Fibroblast of lung (primary cell): ENCODE measurements at places on chromosomes 1 and 21. TPM values are rescaled to one million over a fixed set of nuclear protein-coding genes. Genes with fewer than 3 reads are reported as not detected.

- peaks cover 8% of the 10 kb centered on the region for H3K36me3 ChIP-seq
- peak overlapping the region; percentile 31 for H3K27ac ChIP-seq
- H3K4me3 ChIP-seq: no peak overlapping the region
- peak; percentile 76 for DNase-seq
Observed at GRCh38 chr1:201850053-201850397, 21.1 kb downstream of the IPO9 start.

GRCh38 chr21:32371913-32372314, 20.9 kb downstream of the URB1 start:
- H3K27ac ChIP-seq: peak overlapping the region; percentile 38
- H3K4me1 ChIP-seq: peaks cover 5% of the 10 kb centered on the region
- no peak overlapping the region for H3K4me3 ChIP-seq
- peaks cover 15% of the 10 kb centered on the region for H3K36me3 ChIP-seq

DNA sequence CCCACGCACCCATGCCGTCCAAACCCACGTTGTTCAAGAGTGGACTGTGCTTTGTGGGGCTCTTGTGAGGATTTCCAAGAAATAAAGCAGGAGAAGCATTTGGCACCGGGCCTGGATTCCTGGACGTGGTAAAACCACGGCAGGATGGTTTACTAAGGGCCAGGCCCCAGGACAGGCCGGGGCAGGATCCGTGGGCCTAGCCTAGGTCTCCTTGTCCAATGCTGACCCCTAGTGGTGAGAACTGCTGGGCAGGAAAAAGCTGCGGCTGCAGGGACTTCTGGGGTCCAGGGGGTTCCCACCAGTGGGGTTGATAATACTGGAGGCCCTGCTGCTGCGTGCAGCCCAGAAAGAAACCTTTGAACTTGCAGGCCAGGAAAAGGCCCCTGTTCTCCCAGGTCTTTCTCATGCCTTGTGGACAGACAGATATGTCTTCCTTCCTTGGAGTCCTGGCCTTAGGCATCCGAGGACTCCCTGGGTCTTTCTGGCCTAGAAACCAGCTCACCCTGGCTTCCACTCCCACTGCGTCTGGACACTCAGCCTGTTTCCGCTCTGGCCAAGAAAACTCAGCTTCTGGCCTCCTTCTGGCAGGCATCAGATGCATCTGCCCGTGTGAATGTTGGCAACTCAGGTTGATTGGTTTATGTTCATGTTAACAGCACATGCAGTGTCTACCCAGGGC, 106.9 kb upstream of the TMEM51 start:
- DNase-seq: peak; percentile 79
- H3K36me3 ChIP-seq: peaks cover 2% of the 10 kb centered on the region
- no peaks in the 10 kb centered on the region for H3K27me3 ChIP-seq
- H3K4me1 ChIP-seq: no peaks in the 10 kb centered on the region
- no peak overlapping the region for H3K4me3 ChIP-seq

DNA sequence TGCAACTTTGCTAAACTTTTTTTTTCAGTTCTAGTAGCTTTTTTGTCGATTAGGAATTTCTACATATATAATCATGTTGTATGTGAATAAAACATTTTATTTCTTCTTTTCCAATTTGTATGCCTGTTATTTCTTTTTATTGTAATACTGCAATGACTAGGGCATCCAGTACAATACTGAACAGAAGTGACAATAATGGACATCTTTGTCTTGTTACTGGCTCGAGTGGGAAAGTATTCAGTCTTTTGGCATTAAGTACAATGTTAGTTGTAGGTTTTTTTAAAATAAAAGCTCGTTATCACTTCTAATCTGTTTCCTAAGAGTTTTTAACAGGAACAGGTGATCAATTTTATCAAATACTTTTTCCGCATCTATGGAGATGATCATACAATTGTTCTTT, 9.8 kb downstream of the STPG1 start:
- H3K4me3 ChIP-seq: no peak overlapping the region
- DNase-seq: no peak
- peaks cover 8% of the 10 kb centered on the region for H3K4me1 ChIP-seq
- no peaks in the 10 kb centered on the region for H3K27me3 ChIP-seq
- no peaks in the 10 kb centered on the region for H3K36me3 ChIP-seq

- no peaks in the 10 kb centered on the region for H3K4me1 ChIP-seq
- no peak overlapping the region for H3K27ac ChIP-seq
- H3K36me3 ChIP-seq: no peaks in the 10 kb centered on the region
- DNase-seq: no peak
- no peak overlapping the region for H3K4me3 ChIP-seq
- H3K27me3 ChIP-seq: no peaks in the 10 kb centered on the region
Observed at GRCh38 chr1:5877001-5877400, 115.2 kb downstream of the NPHP4 start.

Gene KRTAP10-6
- not detected in 2 replicates for total RNA-seq

Gene IL22RA1
- under 0.01 TPM in 1 of 2 replicates, not detected in the other for total RNA-seq

Gene PLA2G5
- total RNA-seq: 9.8 and 27.4 TPM in 2 replicates

- H3K27me3 ChIP-seq: no peaks in the 10 kb centered on the region
- H3K36me3 ChIP-seq: no peaks in the 10 kb centered on the region
- H3K27ac ChIP-seq: no peak overlapping the region
- peaks cover 13% of the 10 kb centered on the region for H3K4me1 ChIP-seq
- DNase-seq: peak; percentile 75
- no peak overlapping the region for H3K4me3 ChIP-seq
Observed at GRCh38 chr1:24742090-24742938, 2.9 kb upstream of the CLIC4 start.

DNA sequence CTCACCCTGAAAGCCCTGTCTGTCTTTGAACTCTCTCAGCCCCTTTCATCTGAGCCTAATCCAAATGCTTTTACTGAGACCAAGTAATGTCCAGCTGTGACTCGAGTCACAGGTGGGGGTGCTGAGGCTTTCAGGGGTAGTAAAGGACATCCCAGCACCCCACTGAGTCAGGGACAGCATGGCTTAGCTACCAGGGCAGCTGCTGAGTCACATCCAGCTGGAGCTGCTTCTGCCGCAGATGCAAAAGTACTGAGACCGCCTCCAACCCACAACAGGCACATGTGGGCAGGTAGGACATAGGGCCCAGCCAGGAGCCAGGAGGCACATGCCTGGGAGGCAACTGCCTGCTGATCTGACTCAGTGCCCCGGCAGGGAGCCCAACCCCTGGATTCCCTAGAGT, 6.7 kb upstream of the VSIG8 start:
- peaks cover 12% of the 10 kb centered on the region for H3K4me1 ChIP-seq
- peak; percentile 84 for DNase-seq
- H3K36me3 ChIP-seq: no peaks in the 10 kb centered on the region
- no peaks in the 10 kb centered on the region for H3K27me3 ChIP-seq
- no peak overlapping the region for H3K4me3 ChIP-seq

- DNase-seq: no peak
- H3K4me1 ChIP-seq: no peaks in the 10 kb centered on the region
- no peaks in the 10 kb centered on the region for H3K27me3 ChIP-seq
- no peak overlapping the region for H3K27ac ChIP-seq
- no peak overlapping the region for H3K4me3 ChIP-seq
Observed at GRCh38 chr1:169392406-169392805, 24.4 kb downstream of the BLZF1 start.

GRCh38 chr1:169680377-169681019, 30.9 kb downstream of the SELL start:
- H3K4me1 ChIP-seq: no peaks in the 10 kb centered on the region
- no peaks in the 10 kb centered on the region for H3K27me3 ChIP-seq
- H3K27ac ChIP-seq: no peak overlapping the region
- no peak overlapping the region for H3K4me3 ChIP-seq
- H3K36me3 ChIP-seq: no peaks in the 10 kb centered on the region
- DNase-seq: no peak

GRCh38 chr1:188584119-188584518, 1755.4 kb downstream of the PLA2G4A start:
- no peaks in the 10 kb centered on the region for H3K27me3 ChIP-seq
- no peak overlapping the region for H3K4me3 ChIP-seq
- DNase-seq: no peak
- H3K36me3 ChIP-seq: no peaks in the 10 kb centered on the region
- H3K27ac ChIP-seq: no peak overlapping the region

DNA sequence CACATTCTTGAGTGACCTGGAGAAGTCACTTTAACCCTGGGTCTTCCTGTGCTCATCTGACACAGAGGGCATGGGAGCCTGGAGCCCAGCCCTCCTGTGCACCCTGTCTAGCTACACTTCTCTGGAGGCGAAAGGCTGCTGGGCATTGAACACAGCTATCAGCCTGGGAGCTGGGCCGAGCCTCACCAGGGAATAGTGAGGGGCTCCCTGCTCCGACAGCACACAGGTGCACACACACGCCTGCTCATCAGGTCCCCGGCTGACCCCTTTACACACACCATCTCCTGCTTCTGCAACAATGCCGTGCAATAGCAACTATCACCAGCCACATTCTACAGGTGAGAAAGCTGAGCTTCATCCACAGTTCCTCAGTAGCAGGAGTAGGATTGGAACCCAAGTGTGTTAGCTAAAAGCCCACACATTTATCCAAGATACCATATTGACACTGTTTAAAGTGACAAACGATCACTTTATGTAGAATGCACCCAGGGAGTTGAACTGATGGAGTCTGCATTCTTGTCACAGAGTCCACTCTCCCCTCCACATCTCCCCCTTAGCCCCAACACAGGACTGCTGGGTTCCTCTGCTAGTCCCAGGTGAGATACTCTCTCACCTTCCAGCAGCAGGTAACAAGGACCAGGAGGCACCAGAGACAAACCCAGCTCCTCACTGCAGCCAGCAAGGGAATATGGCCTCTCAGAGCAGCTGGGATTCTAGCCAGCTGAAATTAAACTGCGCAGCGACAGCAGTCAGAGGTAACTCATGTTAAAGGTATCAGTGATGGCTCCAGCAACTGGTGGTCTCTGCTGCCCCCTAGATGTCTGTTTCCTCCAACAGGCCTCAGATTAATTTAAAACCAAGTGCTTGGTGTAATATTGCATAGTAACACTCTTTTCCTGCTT, 18.3 kb upstream of the CAPN8 start:
- no peak overlapping the region for H3K27ac ChIP-seq
- H3K27me3 ChIP-seq: peaks cover 13% of the 10 kb centered on the region
- H3K4me3 ChIP-seq: no peak overlapping the region
- no peaks in the 10 kb centered on the region for H3K36me3 ChIP-seq
- DNase-seq: peak; percentile 45
- no peaks in the 10 kb centered on the region for H3K4me1 ChIP-seq

DNA sequence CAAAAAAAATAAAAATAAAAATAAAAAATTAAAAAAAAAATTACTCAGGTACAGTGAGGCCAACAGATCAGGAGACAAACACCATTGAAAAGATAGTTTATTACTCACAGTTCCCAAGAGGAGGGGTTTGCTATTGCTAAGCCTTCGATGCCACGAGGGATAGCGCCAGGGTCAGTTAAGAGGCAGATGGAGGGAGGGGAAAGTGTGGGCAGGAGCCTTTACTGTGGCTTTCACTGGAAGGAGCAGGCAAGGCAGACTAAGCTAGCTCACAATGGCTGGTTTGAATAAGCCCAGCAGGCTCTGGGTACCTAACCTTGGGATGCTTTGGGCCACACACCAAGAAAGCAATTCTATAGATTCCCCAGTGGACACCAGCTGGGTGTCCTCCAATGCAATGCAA, 12.7 kb upstream of the RNF187 start:
- peaks cover 12% of the 10 kb centered on the region for H3K27me3 ChIP-seq
- H3K4me3 ChIP-seq: no peak overlapping the region
- H3K36me3 ChIP-seq: no peaks in the 10 kb centered on the region
- H3K4me1 ChIP-seq: peaks cover 2% of the 10 kb centered on the region
- no peak for DNase-seq

Gene RAD54L
- total RNA-seq: 0.26 and 0.66 TPM in 2 replicates

Gene BMP8B
- total RNA-seq: not detected in 2 replicates
